Right lobe of liver (tissue), 6 donors: ENCODE measurements at places on chromosomes 1 and 21. TPM values are rescaled to one million over a fixed set of nuclear protein-coding genes. Genes with fewer than 3 reads are reported as not detected.
A peak's percentile ranks its signal among the peaks of the same experiment; 100 is the strongest.

The OR2L8 gene
- not detected for total RNA-seq

The TTC4 gene
- total RNA-seq, result 8.9 TPM

The NUAK2 gene
- total RNA-seq, result 2.8 TPM

The GFI1 gene
- total RNA-seq, result 0.80 TPM

The TRIM67 gene
- total RNA-seq, result not detected

The LACTBL1 gene
- total RNA-seq, result not detected

- no peak for DNase-seq
These were observed 139.8 kb downstream of the RYR2 start for GRCh38 chr1:237181743-237182317.

GRCh38 chr1:234862944-234863515, 253.1 kb upstream of the IRF2BP2 start:
- DNase-seq, result peak; percentile 74

DNA sequence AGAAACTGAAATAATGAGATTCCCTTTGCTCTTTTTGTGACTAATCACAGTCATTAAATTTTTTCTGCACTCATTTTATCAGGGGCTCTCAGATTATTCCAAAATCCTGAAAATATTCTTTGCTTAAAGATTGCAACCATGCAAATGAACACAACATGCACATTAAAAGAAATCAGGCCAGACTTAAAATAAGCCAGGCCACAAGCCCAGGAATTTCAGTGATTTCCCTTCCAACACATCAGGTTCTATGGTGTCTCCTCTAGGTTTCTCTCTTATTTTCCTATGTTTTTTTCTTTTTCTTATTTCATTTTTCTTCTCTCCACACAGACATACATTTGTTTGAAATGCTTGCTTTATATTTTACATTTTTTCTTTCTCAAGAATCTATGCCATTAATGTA, 65.3 kb downstream of the NIBAN1 start:
- DNase-seq, result no peak

GRCh38 chr1:1080122-1080757, 6.1 kb upstream of the RNF223 start:
- peak; percentile 58 for DNase-seq

DNA sequence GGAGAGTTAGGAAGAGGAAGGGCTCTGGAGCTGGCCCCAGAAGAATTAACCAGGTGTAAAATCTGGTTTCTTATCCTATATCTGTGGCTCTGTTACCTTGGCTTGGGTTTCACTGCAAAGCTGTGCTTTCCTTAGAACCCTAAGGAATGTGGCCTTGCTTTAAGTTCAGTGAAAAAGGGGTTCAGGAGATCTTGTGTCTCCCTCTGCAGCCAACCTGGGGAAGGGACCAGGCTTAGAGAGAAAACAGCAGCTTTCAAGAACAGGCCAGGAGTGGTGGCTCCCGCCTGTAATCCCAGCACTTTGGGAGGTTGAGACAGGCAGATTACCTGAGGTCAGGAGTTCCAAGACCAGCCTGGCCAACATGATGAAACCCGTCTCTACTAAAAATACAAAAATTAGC, 16.1 kb upstream of the MYCL start:
- no peak for DNase-seq

- DNase-seq, result no peak
These were observed 5.4 kb upstream of the TNFRSF25 start for GRCh38 chr1:6471086-6471969.
